Brain (organoid and tissue), 16 donors: ENCODE measurements at places on chromosomes 11 and 22.

DNA sequence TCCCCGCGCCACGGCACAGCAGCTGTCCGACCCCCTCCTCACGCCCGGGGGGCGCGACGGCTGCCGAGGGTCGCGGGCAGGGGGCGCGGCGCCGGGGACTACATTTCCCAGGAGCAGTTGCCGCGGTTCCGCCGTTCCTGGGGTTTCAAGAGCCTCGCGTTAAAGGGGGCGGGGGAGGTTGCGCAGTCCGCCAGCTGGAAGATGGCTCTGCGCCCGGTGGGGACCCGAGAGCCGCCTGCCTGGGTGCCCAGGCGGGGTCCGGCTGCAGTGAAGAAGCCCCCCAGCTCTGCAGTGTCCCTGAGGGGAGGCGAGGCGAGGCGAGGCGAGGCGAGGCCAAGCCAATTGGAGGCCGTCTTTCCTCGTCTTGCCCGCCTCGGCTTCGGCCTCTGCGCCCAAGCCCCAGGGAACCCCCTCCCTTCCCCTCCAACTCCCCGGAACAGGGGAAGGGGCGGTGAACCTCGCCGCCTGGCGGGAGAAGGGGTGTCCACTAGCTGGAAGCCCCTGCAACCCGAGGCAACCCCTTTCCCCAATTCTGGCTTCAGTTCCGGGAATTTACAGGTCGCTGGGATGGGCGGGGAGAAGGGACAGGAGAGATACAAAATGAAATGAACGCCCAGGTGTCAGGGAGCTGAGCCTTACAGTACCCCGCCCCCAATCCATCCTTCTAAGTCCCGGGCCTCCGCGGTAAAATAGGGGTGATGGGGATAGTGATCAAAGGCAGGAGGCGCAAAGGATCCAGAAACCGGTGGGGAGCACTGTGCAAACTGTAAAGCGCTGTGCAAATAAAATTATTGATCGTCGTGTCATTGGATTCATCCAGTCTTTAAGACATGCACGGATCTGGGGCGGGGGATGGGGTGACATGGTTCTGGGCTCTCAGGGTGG, 5.2 kb upstream of the GCAT start:
- DNase-seq = peak; percentile 94

GRCh38 chr11:121829159-121829643, 286.8 kb downstream of the BLID start:
- peak; percentile 73 for DNase-seq

- DNase-seq = no peak
Measured at GRCh38 chr11:66338276-66339161, 2.3 kb upstream of the RIN1 start.

GRCh38 chr11:134905928-134906327, 493.9 kb upstream of the B3GAT1 start:
- DNase-seq = peak; percentile 28
